Left renal cortex interstitium (tissue), 4 donors: ENCODE measurements at places on chromosomes 11 and 22. TPM values are rescaled to one million over a fixed set of nuclear protein-coding genes. Genes with fewer than 3 reads are reported as not detected.

GRCh38 chr11:101582989-101583250 lies 887 bp downstream of the TRPC6 start:
- DNase-seq: no peak

GRCh38 chr11:65504674-65505465 lies 6.0 kb downstream of the MALAT1 start:
- DNase-seq: no peak

DNA sequence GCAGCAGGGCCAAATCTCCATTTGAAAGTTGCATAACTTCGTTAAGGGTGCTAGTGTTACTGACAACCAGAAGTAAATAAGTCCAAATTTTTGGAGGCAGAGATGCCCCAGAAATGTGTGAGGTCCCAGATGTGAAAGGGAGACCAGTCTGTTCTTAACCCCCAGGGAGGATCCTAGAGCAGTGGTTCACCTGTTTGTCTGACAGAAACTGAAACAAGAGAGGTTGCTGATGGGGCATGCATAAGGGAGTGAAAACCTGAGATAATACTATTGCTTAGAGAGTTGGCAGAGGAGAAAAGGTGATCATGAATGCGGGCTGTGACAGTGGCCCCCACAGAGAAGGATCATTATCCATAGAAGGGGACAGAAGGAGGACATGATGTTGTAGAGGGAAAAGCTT lies 3.8 kb downstream of the CBLIF start:
- no peak for DNase-seq

GNB1L gene
- 5.7 TPM for polyA plus RNA-seq

- no peak for DNase-seq
Observed at GRCh38 chr11:105466582-105467228, 143.2 kb upstream of the GRIA4 start.

- DNase-seq: no peak
Observed at GRCh38 chr11:61747967-61748285, 4.5 kb upstream of the MYRF start.

DNA sequence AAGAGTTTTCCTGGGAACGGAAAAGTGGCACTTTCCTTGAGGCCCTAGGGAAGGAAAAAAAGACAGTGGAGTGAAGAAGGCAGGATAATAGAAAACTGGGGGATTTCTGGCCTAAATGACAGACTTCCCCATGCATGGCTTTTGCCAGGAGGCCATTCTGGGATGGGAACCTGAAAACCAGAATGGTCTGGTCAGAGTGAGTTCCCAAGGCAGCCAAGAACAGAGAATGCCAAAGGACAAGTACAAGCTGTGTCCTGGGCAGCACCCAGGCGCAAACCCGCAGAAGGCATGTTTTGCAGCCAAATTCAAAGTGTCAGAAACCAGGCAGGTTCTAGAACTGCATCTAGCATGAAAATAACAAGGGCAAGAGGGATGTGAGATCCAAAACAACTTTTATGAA lies 162.4 kb downstream of the SPON1 start:
- no peak for DNase-seq

GRCh38 chr11:62708392-62708791 lies 916 bp downstream of the GNG3 start:
- no peak for DNase-seq

C1QTNF4 gene
- 13.8 TPM for polyA plus RNA-seq

GRCh38 chr11:64245401-64245796 lies 1.3 kb downstream of the PPP1R14B start:
- no peak for DNase-seq
